Left ventricle myocardium inferior (tissue), 1 donor: ENCODE measurements at places on chromosomes 13 and 19. TPM values are rescaled to one million over a fixed set of nuclear protein-coding genes. Genes with fewer than 3 reads are reported as not detected.

CGB3 gene
- not detected for total RNA-seq

CPB2 gene
- total RNA-seq, result not detected

NUDT15 gene
- 13.2 TPM for total RNA-seq

ZNF541 gene
- total RNA-seq, result 0.99 TPM

CACNG7 gene
- not detected for total RNA-seq

DNA sequence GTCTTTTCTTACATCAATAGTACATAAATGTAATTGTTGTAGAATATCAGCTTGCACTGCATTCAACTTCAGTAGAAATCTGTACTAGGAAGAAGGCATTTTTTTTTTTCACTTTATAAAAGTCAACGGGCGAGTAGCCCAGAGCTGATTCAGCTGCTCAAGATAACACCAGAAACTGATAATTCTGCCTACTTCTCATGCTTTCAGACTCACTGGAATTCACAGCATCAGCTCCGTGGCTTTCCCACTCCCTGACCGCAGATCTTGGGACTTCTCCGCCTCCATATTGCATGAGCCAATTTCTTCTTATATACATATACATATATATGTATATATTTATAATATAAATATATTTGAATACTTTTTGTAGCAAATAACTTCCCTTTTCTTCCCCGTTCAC is 263.1 kb upstream of the RXFP2 start:
- peaks cover 8% of the 10 kb centered on the region for H3K27me3 ChIP-seq
- H3K27ac ChIP-seq, result no peak overlapping the region
- DNase-seq, result no peak
- H3K36me3 ChIP-seq, result no peaks in the 10 kb centered on the region
- peaks cover 7% of the 10 kb centered on the region for H3K4me1 ChIP-seq

DNA sequence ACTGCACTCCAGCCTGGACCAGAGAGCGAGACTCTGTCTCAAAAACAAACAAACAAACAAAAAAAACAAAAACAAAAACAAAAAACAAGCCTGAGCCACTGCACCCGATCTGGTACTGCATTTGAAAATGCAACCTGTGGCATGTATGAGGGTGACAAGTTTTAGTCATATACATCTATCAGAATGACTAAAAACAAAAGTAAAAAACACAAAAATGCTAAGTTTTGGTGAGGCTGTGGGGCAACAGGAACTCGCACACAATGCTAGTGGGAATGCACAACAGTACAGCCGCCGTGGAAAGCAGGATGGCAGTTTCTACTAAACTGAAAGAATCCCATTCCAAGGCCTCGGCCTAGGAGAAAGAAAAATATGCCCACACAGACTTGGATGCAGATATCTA is 7.8 kb downstream of the EBPL start:
- no peaks in the 10 kb centered on the region for H3K27me3 ChIP-seq
- DNase-seq, result no peak
- no peaks in the 10 kb centered on the region for H3K4me1 ChIP-seq
- H3K4me3 ChIP-seq, result no peak overlapping the region
- H3K27ac ChIP-seq, result no peak overlapping the region

- H3K27me3 ChIP-seq, result no peaks in the 10 kb centered on the region
- no peak overlapping the region for H3K27ac ChIP-seq
- H3K36me3 ChIP-seq, result no peaks in the 10 kb centered on the region
- DNase-seq, result no peak
These were observed 82.0 kb downstream of the SIPA1L3 start for GRCh38 chr19:37988758-37989635.

- no peaks in the 10 kb centered on the region for H3K4me1 ChIP-seq
- no peak overlapping the region for H3K27ac ChIP-seq
- H3K27me3 ChIP-seq, result peaks cover 78% of the 10 kb centered on the region
- H3K4me3 ChIP-seq, result no peak overlapping the region
- DNase-seq, result peak; percentile 51
These were observed 16.4 kb upstream of the CYP2B6 start for GRCh38 chr19:40974633-40975037.

DNA sequence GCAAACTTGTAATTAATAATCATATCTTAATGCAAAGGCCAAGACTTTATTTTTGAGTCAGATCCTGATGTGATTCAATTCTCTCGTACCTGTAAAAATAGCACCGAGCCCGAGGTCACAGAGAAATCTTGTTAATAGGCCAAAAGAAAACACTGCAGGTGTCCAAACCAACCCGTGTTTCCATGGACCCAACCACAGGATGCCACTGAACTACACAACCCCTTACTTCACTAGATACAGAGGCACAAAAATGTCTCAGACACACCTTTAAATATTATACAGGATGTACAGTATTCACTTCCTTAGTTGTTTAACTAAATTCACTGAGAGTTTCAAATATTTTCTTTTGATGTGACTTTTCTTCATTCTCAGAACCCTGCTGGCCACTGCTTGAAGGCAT is 530.9 kb downstream of the MYO16 start:
- no peaks in the 10 kb centered on the region for H3K36me3 ChIP-seq
- H3K27me3 ChIP-seq, result no peaks in the 10 kb centered on the region
- H3K4me1 ChIP-seq, result peaks cover 7% of the 10 kb centered on the region
- DNase-seq, result no peak
- no peak overlapping the region for H3K27ac ChIP-seq

GRCh38 chr13:44575741-44576350 is at the start of gene TSC22D1:
TSS of gene TSC22D1 (minus strand) at chr13:44576330. CDS start at chr13:44576074, 256 bp downstream.
- peaks cover 72% of the 10 kb centered on the region for H3K4me1 ChIP-seq
- H3K27me3 ChIP-seq, result no peaks in the 10 kb centered on the region
- peak within 1 kb of the TSS; percentile 95 for H3K4me3 ChIP-seq
- peak; percentile 42 for DNase-seq
- H3K36me3 ChIP-seq, result no peaks in the 10 kb centered on the region
